ENCODE measurements at places on chromosomes 7 and 10. TPM values are rescaled to one million over a fixed set of nuclear protein-coding genes. Genes with fewer than 3 reads are reported as not detected.

Gene GOLGA7B
- total RNA-seq, result 0.03 TPM

Gene CELF2
- 18.1 TPM for total RNA-seq

Gene AOC1
- not detected for total RNA-seq

Gene NPY
- 2.3 TPM for total RNA-seq

Gene CYP3A7
- total RNA-seq, result not detected

Gene MMP21
- total RNA-seq, result not detected

Gene CCL24
- not detected for total RNA-seq

Gene SUPV3L1
- total RNA-seq, result 30.8 TPM

Gene WDR86
- 0.26 TPM for total RNA-seq

Gene MUC12
- total RNA-seq, result 0.23 TPM

Gene AKR1B15
- 0.07 TPM for total RNA-seq

Gene SLC26A3
- total RNA-seq, result not detected

Gene SEMA3C
- total RNA-seq, result 311 TPM

Gene TMEM139
- total RNA-seq, result 0.23 TPM

Gene DGKB
- 0.13 TPM for total RNA-seq

Gene C10orf53
- total RNA-seq, result not detected

Gene DPYSL4
- total RNA-seq, result 52.0 TPM

Gene MSMB
- not detected for total RNA-seq

Gene CH25H
- 0.20 TPM for total RNA-seq

Gene BPGM
- 36.8 TPM for total RNA-seq

Gene ANKRD61
- total RNA-seq, result 0.13 TPM

Gene MAPK8
- total RNA-seq, result 39.3 TPM

Gene MICALL2
- 27.1 TPM for total RNA-seq

Gene PAPSS2
- total RNA-seq, result 160 TPM

Gene RBM20
- total RNA-seq, result 2.4 TPM

Gene ZNF365
- total RNA-seq, result 6.0 TPM

Gene CLRN3
- total RNA-seq, result not detected

Gene TSPAN13
- 5.8 TPM for total RNA-seq

Gene SFXN4
- total RNA-seq, result 8.5 TPM

Gene ASAH2
- total RNA-seq, result 3.2 TPM

Gene SPDYE16
- total RNA-seq, result not detected

Gene STRIP2
- 2.2 TPM for total RNA-seq

Gene PIK3AP1
- not detected for total RNA-seq

Gene OPN1SW
- not detected for total RNA-seq

Gene C10orf62
- total RNA-seq, result not detected

Gene ACSL5
- 1.4 TPM for total RNA-seq

Gene NSUN5
- 13.0 TPM for total RNA-seq

Gene FOXL3
- total RNA-seq, result not detected

Gene SLC35G1
- 2.9 TPM for total RNA-seq

Gene HMX3
- not detected for total RNA-seq

Gene SPRN
- 1.6 TPM for total RNA-seq

Gene ZNF804B
- not detected for total RNA-seq

Gene HIP1
- total RNA-seq, result 14.5 TPM

Gene TAS2R3
- total RNA-seq, result 2.0 TPM

Gene EMX2
- not detected for total RNA-seq

Gene ASZ1
- not detected for total RNA-seq

Gene CREM
- total RNA-seq, result 28.7 TPM

Gene SFTPD
- 0.13 TPM for total RNA-seq

Gene NRCAM
- total RNA-seq, result 22.6 TPM

Gene FAM237B
- total RNA-seq, result not detected

Gene KCP
- 0.69 TPM for total RNA-seq

Gene SLC29A3
- 1.3 TPM for total RNA-seq

Gene VWC2
- total RNA-seq, result not detected

Gene PIP
- total RNA-seq, result not detected

Gene PRLHR
- not detected for total RNA-seq

Gene GIMAP2
- total RNA-seq, result 0.43 TPM

Gene CALCR
- total RNA-seq, result not detected

Gene SLC18A2
- total RNA-seq, result under 0.01 TPM

Gene GPC2
- total RNA-seq, result 1.0 TPM
